ENCODE measurements at places on chromosomes 6 and 20. TPM values are rescaled to one million over a fixed set of nuclear protein-coding genes. Genes with fewer than 3 reads are reported as not detected.

Gene TP53TG5
- not detected for total RNA-seq

DNA sequence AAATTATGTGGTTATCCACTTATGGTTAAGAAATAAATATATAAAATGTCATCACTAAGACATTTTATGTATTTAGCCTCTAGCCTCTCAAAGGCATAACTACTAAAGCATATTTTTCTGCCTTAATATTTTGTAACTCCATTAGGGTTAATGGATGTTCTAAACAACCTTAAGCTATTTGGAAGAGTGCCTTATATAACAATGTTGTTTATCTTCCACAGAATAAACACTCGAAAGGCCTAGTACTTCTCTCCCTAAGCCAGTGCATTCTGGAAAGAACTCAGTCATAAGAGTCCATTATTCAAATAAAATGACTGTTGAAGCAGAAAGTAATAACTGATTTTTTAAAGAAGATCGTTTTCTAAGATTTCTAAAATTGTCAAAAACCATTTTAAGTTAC, 15.0 kb upstream of the PRIM2 start:
- no peak for DNase-seq

DNA sequence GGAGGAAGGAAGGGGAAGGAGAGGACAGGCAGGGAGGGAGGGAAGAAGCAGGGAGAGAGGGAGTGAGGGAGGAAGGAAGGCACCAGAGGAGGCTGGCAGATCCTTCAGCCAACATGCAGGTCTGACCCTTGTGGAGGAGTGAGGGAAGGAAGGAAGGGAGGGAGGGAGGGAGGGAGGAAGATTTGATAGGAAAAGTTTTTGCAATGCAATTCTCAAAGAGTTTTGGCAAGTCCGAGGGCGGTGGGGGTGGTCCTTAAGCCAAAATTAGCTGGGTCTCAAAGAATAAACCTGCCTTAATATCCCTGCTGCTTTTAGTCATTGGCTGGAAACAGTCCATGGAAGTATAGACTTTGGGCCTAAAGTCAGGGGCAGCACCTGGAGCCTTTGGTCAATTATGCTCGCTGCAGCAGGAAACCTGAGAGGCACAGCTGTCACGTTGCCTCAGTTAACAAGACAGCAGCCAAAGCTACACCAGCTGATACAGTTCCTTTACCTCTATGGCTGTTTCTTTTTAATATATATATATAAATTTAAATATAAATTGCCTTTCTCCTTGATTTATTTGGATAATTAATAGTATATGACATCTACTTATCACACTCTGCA, 115.7 kb upstream of the RALGAPA2 start:
- peak; percentile 6 for DNase-seq

- no peak for DNase-seq
Measured at GRCh38 chr20:50251992-50252511, 61.4 kb downstream of the CEBPB start.

DNA sequence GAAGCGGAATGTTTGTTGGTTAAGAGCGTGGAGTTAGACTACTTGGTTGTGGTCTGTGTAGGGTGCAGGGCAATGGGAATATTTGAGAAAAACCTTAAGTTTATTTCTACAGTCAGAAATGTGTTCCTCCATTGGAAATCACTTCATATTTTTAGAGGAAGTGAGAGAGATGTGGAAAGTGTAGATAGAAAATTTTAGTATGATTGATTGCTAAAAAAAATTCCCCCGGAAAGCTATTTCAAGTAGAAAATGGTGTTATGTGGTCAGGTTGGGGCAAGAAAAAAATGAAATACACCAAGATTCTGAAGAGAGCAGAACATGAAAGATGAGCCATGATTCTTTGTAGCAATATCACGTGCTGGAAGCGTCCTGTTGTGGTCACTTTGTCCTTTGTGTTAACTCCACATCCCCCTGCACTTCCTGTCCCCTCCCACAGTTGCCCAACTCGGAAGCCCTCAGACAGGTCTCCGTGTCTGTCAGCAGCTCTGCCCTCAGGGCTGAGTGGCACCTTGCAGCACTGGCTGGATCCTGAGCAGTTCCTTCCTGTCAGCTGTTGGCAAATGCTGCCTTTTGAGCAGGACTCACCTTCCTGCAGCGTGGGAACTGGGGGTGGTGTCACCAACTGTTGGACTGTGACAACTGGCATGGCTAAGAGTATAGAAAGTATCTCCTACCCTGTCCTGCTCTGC, 137.5 kb upstream of the SLC24A3 start:
- no peak for DNase-seq

DNA sequence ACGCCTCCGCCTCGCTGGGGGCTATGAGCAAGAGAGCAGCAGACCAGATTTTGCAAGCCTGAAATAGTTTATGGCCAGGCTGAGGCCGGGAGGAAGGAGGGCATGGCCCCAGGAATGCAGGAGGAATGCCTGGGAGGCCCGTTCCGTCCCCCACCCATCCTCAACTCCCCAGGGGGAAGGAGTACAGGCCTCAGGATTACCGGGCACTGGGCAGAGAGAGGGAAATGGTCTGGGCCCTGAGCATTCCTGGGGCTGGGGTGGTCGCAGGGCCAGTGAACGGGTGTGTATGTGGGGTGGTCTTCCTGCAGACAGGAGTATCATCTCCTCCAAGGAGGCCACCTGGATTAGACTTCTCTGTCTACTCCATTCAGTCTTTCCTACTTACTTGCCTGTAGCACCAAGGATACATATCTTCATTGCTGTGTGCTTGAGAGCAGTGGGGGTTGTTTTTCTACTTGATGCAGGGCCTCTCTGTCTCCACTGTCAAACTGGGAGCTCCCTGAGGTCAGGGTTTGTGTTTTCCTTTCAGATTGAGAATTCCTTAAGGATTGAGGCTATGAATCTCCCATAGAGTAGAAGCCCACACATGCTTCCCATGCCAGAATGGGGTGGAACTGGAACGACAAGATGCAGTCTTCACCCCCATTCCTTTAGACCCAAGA, 81.3 kb downstream of the VEGFA start:
- DNase-seq = peak; percentile 79
